ENCODE measurements at places on chromosomes 16 and 17. TPM values are rescaled to one million over a fixed set of nuclear protein-coding genes. Genes with fewer than 3 reads are reported as not detected.

The DNAH3 gene
- 0.03 TPM for total RNA-seq

DNA sequence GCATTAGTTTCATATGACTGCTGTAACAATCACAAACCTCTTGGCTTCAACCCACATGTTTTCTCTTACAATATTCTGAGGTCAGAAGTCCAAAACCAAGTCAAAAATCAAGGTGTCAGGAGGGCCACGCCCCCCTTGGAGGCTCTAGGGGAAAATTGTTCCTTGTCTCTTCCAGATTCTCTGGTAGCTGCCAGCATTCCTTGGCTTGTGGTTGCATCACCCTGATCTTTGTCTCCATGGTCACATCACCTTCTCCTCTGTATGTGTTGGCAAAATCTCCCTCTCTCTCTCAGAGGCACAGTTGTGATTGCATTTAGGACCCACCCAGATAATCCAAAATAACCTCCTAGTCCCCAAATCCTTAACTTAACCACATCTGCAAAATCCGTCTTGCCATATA, 105.8 kb downstream of the GAS7 start:
- H3K36me3 ChIP-seq: no peaks in the 10 kb centered on the region
- no peaks in the 10 kb centered on the region for H3K27me3 ChIP-seq
- H3K4me3 ChIP-seq: no peak overlapping the region
- no peak overlapping the region for H3K27ac ChIP-seq
- DNase-seq: no peak
- H3K4me1 ChIP-seq: no peaks in the 10 kb centered on the region

The DNASE1L2 gene
- total RNA-seq: 2.0 TPM

DNA sequence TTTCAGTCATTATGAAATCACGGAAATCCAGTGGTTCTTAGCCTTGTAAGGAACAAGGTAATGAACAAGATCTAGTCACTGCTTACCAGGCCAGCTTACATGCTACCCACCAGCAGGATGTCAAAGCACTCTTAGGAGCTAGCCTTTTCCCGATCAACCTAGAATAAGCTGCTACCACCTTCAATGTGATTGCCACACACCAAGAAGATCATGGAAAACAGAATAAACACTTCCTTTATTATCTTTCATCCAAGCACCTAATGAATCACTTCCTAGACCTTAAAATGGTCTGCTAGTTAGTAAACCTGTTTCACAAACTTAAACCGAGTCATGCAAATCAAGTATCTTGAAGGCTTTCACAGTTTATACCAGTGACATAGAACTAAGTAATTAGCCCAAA, 5.0 kb downstream of the BBS2 start:
- H3K27me3 ChIP-seq: no peaks in the 10 kb centered on the region
- no peak for DNase-seq
- peaks cover 10% of the 10 kb centered on the region for H3K4me1 ChIP-seq

The CSHL1 gene
- total RNA-seq: not detected

GRCh38 chr17:19978209-19978802, 678 bp upstream of the AKAP10 start:
- peak overlapping the region; percentile 94 for H3K4me3 ChIP-seq
- peaks cover 40% of the 10 kb centered on the region for H3K4me1 ChIP-seq
- peaks cover 24% of the 10 kb centered on the region for H3K36me3 ChIP-seq
- H3K27ac ChIP-seq: peak overlapping the region; percentile 98
- H3K27me3 ChIP-seq: no peaks in the 10 kb centered on the region
- DNase-seq: peak; percentile 58

- H3K27ac ChIP-seq: no peak overlapping the region
- H3K36me3 ChIP-seq: peaks cover 1% of the 10 kb centered on the region
- H3K4me1 ChIP-seq: no peaks in the 10 kb centered on the region
- H3K27me3 ChIP-seq: peaks cover 4% of the 10 kb centered on the region
These were observed 48.2 kb downstream of the CEP112 start for GRCh38 chr17:66143657-66144282.

The GPS2 gene
- 83.7 TPM for total RNA-seq

- H3K27ac ChIP-seq: no peak overlapping the region
- no peaks in the 10 kb centered on the region for H3K36me3 ChIP-seq
- no peak for DNase-seq
These were observed 10.3 kb downstream of the MYCBPAP start for GRCh38 chr17:50518384-50519023.

DNA sequence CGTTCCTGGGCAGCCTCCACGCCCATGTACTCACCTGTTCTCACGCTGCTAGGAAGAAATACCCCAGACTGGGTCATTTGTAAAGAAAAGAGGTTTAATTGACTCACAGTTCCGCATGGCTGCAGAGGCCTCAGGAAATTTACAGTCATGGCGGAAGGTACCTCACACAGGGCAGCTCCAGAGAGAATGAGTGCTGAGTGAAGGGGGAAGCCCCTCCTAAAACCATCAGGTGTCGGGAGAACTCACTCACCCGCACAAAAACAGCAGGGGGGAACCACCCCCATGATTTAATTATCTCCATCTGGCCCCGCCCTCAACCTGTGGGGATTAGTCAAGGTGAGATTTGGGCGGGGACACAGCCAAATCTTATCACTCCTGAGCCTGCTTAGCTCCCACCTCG, 18.2 kb downstream of the RAB40C start:
- H3K27me3 ChIP-seq: no peaks in the 10 kb centered on the region
- H3K27ac ChIP-seq: no peak overlapping the region
- no peaks in the 10 kb centered on the region for H3K36me3 ChIP-seq
- DNase-seq: no peak
- H3K4me3 ChIP-seq: no peak overlapping the region
- H3K4me1 ChIP-seq: no peaks in the 10 kb centered on the region

DNA sequence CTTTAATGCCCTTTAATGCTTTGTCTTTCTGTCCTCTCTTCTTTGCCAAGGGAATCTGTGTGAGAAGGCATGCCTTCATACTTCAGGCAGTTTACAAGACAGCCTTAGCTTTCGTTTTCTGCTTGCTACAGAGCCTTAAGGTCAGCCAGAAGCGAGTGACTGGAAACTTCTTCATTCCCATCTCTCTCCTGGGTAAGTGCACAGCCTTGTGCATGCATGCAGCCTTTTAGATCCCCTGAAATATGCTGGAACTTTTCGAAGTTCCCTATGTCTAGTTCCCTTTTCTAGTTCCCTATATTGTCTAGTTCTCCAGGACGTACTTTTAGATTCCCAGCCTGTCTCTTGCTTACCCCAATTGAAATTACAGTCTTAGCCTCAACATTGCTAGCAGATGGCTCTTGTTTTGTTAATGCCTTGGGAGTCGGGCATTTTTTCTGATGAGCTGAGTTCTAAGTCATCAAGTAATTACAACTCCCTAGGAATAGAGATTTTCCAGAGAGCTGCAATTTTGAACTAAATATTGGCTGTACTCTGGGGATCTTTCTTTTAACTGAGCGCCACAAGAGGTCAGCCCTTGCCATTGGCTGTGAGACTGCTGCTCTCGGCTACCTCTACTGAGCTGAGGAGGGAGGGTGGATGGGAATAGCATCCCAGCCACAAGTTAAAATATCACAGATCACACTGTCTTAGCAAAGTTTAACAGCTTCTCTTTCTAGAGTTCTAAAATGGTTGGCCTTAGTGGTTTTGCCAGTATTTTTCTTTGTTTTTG, 22.7 kb upstream of the PPM1D start:
- DNase-seq: no peak
- peak overlapping the region; percentile 69 for H3K27ac ChIP-seq
- H3K27me3 ChIP-seq: peaks cover 13% of the 10 kb centered on the region
- H3K4me1 ChIP-seq: peaks cover 9% of the 10 kb centered on the region
- H3K36me3 ChIP-seq: no peaks in the 10 kb centered on the region
- H3K4me3 ChIP-seq: peak overlapping the region; percentile 73

- no peaks in the 10 kb centered on the region for H3K4me1 ChIP-seq
- DNase-seq: no peak
- H3K4me3 ChIP-seq: no peak overlapping the region
These were observed 19.7 kb upstream of the MEIOC start for GRCh38 chr17:44636562-44636961.

GRCh38 chr16:10584981-10585438, 4.6 kb upstream of the EMP2 start:
- H3K27ac ChIP-seq: no peak overlapping the region
- no peaks in the 10 kb centered on the region for H3K4me1 ChIP-seq
- peaks cover 52% of the 10 kb centered on the region for H3K27me3 ChIP-seq

DNA sequence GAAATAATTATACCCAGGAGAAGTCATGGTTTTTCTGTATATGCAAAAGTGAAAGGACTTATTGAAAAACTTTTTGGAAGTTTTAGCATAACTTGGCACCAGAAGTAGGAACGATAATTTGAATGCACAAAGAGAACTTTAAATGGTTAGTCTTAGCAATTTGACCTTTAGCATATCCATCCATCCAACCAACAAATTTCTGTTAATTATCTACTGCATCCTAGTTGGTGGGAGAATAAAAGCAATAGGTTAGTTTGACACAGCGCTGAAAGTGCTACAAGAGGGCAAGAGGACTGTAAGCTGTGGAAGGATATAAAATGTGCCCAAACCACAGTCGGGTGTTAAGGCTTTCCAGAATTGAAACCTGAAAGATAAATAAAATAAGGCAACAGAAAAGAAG, 17.6 kb downstream of the SPAG9 start:
- no peaks in the 10 kb centered on the region for H3K27me3 ChIP-seq
- peaks cover 10% of the 10 kb centered on the region for H3K36me3 ChIP-seq

- H3K27ac ChIP-seq: no peak overlapping the region
- peaks cover 9% of the 10 kb centered on the region for H3K4me1 ChIP-seq
These were observed 10.9 kb downstream of the COG4 start for GRCh38 chr16:70512456-70512855.

The GUCY2D gene
- total RNA-seq: not detected

DNA sequence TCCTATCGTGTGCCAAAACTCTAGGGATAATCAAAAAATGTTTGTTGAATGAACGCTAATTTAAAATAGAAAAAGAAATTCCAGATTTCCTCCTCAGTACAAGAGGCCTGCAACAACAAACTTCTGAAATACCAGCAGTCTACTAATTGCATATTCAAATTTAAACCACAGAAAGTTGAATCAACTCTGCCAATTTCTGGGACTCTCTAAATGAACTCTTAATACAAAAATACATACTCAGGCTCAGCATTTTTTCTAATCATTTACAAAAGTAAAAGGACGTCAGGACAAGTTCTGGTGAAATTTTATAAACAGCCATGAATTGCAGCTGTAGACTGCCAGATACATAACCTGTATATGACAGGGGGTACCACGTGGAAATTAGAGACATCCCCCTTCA, 49.0 kb downstream of the KANSL1 start:
- H3K27me3 ChIP-seq: no peaks in the 10 kb centered on the region
- no peak overlapping the region for H3K27ac ChIP-seq
- H3K4me1 ChIP-seq: peaks cover 79% of the 10 kb centered on the region
- H3K36me3 ChIP-seq: peaks cover 20% of the 10 kb centered on the region

DNA sequence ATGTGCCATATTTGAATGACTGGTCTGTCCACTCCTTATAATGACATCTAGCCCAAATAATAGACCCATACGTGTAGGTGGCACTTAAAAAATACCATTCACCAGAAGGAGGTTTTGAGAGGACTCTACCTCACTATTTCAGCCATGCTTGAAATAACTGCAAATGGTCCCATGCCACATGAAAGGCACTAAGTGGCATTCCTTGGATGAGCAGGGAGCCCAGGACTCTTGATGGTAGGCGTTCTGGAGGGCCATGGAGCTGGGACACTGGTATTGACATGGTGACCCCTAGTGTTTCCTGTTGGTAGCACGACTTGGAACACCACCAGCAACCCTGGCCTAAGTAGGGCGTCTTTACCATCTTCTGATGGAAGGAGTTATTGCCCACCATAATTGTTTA, 148.7 kb upstream of the ZFHX3 start:
- H3K36me3 ChIP-seq: no peaks in the 10 kb centered on the region
- no peak overlapping the region for H3K4me3 ChIP-seq
- no peaks in the 10 kb centered on the region for H3K27me3 ChIP-seq
- H3K27ac ChIP-seq: no peak overlapping the region

GRCh38 chr17:59329176-59330052, 2.0 kb upstream of the YPEL2 start:
- H3K27ac ChIP-seq: peak overlapping the region; percentile 93
- no peaks in the 10 kb centered on the region for H3K36me3 ChIP-seq
- peak overlapping the region; percentile 12 for H3K4me3 ChIP-seq
